ENCODE measurements at places on chromosomes 7 and 10.

DNA sequence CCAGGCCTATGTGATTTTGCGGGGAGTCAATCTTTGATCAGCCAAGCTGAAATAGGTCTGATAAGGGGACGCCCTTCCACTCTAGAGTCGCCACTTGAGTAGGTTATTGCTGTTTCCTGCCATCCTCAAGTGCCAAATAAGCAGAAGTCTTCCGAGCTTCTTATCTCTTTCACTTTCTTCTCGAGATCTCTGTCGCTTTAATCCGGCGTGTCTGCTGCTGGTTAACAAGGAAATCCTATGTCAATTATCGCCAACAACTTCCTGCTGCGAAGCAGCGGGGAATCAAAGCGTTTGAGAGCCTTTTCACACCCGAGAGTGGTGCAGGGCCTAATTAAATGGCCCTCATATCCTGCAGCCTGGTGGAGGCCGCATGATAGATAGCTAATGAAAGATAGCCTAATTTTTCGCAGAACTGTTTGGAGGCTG, 215.9 kb downstream of the RAB11FIP2 start:
- peak; percentile 24 for DNase-seq

- DNase-seq = no peak
Measured at GRCh38 chr7:139739863-139740597, 37.8 kb downstream of the HIPK2 start.

DNA sequence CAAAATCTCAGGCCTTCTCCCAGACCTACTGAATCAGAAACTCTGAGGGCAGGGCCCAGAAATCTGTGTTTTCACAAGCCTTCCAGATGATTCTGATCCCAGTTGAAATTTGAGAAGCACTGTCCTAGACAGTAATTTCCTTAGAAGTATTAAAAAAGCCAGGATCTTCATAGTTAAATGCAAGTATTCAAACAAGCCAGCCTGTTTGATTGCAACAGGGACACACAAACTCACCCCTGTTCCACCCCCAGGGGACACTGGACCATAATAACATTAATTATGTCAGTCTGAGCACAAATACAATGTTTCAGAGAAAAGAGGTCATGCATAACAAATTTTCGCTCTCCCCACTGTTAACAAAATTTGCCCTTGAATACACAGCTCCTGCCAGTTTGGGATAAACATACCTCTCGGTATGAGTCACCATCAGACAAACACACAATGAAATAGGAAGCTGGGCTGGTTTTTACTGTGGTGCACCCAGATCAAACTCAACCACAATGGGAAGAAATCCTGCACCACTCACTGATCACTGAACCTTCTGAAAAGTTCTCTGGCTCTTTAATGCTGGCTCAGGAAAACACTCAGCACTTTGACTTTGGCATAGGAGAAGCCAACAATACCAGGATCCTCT, 34.3 kb downstream of the ABLIM1 start:
- no peak for DNase-seq

DNA sequence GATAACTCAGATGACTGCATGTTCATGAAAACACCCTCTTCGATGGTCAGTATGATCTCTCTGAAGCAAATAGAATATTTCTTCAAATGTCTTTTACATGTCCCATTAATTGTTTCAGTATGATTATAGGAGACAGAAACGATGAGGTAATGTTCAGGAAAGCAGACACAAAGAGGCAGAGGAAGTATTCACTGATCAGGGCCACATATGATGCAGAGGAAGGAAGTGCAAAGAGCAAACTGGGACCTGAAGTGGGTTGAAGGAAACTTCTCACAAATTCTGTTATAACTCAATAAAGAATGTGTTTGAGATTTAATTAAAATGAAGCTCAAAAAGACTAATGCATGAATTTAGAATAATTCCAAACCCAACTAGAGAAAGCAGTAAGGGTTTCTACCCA, 70.5 kb downstream of the TES start:
- DNase-seq = no peak

DNA sequence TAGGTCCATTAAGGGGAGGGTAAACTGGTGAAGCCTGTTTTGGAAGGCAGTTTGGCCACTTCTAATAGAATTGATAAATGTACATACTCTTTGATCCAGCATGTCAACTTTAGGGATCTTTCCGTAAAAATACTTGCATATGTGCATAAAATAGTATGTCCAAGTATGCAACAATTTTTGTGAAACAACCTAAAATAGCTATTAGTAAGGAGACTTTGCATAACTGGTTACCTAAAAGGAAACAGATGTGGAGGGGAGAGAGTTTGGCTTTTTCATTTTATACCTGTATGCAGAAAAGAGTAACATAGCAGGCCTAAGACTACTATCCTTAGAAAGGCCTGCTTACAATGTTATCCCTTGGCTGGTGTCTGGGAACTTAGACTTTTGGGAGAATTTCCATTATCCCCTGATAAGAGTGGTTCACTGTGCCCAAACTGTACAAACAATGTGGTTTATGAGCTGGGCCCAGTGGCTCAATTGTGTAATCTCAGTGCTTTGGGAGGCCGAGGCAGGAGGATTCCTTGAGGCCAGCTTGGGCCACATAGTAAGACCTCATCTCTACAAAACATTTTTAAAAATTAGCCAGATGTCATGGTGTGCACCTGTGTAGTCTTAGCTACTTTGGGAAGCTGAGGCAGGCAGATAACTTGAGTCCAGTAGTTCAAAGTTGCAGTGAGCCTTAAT, 21.3 kb downstream of the PTPN12 start:
- DNase-seq = no peak
